Effector CD8-positive, alpha-beta T cell (primary cell): ENCODE measurements at places on chromosomes 13 and 19.

DNA sequence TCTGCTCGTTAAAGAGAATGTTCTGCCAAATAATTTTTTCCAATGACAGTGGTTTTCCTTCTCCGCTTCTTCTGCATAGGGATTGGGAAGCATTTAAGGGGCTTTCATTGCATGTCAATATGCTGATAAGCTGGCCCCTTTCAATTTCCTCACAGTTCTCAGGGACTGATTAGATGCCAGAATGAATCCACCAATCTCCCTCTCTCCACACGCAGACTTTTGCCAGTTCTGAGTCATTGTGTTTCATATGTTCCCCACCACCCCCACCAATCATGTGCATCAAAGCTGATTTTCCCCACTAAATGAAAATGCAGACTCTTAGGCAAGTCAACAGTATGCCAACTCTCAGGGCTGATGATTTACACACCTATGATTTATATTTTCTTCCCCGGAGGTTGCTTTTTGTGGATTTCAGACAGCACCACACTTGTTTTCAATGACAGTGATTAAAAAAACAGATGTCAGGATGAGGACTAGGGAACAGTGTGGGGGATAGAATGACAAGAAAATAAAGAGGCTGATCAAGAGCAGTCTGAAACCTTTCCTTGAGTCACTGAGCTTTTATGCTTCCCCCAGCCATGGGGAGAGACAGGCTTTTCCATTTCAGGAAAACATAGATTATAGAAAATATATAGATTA lies 47.9 kb upstream of the C13orf42 start:
- DNase-seq = no peak

DNA sequence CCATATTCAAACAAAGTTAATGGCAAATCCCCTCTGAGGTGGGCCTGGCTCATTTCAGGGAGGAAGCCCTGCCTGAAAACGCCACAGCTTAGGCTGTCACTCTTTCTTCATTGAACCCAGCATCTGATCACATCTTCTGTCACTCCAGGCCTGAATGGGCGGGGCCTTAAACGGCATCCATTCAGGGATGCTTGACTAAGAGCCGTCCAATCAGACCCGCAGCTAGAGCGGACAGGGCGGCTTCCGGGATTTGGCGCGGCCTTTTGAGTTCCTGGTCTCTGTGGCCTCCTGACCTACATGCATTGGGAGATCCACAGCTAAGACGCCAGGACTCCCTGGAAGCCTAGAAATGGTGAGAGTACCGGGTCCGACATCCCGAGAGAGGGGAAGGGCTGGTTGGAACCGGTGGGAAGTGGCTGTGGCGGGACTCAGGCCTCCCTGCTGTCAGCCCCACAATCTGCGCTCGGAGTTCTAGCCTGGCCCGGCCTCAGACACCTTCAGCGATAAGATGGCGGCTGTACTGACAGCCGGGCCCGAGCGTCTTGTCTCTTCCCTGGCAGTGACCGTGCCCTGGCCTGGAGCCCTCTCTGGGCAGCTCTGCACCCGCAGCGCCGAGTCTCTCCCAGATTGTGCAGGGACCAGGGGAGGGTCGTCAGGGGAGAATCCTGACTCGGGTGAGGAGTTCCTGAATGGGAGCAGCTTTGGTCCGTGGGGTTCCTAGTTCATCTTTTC lies at the start of gene ZNF723:
TSS of gene ZNF723 (plus strand) at position 261 of the 732 bp plus-strand sequence. CDS start at position 350, 89 bp downstream.
- DNase-seq = no peak

DNA sequence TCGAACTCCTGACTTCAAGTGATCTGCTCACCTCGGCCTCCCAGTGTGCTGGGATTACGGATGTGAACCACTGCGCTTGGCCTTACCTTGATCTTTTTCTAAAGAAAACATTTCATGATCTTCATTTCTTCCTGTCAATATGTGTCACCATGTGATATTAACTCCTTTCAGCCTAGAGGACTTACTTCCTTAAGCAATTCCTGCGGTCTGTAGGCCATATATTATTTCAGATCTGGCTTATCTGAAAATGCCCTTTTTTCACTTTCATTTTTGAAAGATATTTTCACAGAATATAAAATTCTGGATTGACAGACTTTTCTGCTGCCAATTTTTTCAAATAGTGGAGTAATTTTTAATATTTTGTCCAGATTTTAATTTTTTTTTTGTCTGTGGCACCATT lies 2.0 kb upstream of the GPR32 start:
- no peak for DNase-seq

- no peak for DNase-seq
Observed at GRCh38 chr13:60519496-60519895, 122.5 kb downstream of the TDRD3 start.

DNA sequence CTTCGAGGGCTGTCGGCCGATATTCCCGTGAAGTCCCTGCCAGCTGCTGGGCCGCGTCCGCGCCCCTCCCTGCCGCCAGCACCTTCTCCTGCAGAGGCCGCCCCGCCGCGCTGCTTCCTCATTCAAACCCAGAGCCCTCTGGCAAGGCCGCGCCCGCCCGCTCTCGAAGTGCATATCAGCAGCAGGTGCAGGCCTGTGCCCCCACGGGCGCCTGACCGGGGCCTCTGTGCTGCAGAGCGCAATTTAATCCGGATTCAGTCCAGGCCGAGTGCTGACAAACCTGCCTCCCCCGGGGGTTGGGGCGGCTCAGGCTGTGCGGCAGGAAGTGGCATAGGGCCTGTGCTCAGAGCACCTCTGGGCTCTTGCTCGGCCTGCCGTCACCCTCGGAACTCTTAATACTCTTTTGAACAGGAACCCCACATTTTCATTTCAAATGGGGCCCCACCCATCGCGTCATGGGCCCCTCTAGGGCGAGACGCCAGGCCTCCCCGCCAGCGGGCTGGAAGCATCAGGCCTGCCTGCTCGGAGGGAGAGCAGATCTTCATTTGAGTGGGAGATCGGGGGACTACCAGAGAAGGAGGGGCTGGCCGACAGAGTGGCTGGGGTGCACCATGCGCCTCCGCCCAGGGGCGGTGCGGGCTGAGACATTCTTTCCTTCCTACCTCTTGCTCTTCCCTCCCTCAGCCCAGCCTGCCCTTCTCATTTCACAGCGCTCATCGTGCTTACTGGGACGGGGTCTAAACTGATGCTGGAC lies 125.7 kb downstream of the TNFRSF19 start:
- DNase-seq = peak; percentile 18

- no peak for DNase-seq
Observed at GRCh38 chr19:28184997-28185396, 1028.0 kb downstream of the UQCRFS1 start.

- no peak for DNase-seq
Observed at GRCh38 chr13:49346460-49346859, 97.4 kb downstream of the CAB39L start.
